WTC11 (cell line): ENCODE measurements at places on chromosomes 7 and 10. TPM values are rescaled to one million over a fixed set of nuclear protein-coding genes. Genes with fewer than 3 reads are reported as not detected.
A peak's percentile ranks its signal among the peaks of the same experiment; 100 is the strongest.

- H3K4me1 ChIP-seq: no peaks in the 10 kb centered on the region; the same call in 1 of the 2 replicates
- DNase-seq: no peak
- no peaks in the 10 kb centered on the region for H3K27me3 ChIP-seq
- no peaks in the 10 kb centered on the region for H3K36me3 ChIP-seq
- H3K27ac ChIP-seq: no peak overlapping the region
Observed at GRCh38 chr7:123539871-123540270, 5.5 kb upstream of the IQUB start.

DNA sequence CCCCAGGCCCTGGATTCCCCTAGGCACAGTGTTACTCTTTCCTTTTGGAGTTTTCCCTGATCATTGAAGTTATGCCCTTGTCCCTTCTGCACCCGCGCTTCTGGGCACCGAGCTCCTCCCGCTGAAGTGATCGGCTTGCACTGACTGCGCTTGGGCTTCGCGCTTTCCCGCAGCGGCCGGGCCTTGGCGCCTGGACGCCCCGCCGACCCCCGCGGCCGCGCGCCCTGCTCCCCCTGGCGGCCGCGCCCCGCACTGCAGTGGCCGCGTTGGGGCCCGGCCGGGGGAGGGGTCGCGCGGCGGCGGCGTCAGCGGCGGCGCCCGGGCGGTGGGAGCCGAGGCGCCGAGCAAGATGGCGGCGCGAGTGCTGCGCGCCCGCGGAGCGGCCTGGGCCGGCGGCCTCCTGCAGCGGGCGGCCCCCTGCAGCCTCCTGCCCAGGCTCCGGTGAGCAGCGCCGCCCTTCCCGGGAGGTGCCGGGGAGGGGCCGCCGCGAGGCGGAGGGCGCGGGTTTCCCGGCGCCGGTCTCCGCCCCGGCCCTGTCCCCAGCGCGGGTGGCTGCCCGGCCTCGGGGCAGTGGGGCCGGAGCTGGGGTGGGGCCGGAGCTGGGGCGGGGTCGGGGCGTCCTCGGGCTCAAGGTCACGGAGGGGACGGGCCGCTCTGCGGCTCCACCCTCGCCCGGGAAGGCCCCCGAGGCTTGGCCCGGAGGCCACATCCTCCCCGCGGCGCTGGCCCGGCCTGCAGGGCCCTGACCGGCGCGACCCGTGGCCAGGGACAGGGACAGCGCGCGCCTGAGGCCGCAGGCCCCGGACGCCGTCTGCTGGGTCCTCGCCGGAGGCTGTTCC lies at the start of gene NIPSNAP2:
NIPSNAP2 (plus strand) TSS at position 325 of the 839 bp plus-strand sequence; CDS start at position 350, 25 bp downstream.
- peak within 1 kb of the TSS; percentile 78 for H3K27ac ChIP-seq
- peaks cover 8% of the 10 kb centered on the region; the same call in 1 of the 2 replicates for H3K36me3 ChIP-seq
- H3K4me3 ChIP-seq: peak within 1 kb of the TSS; percentile 89
- peak; percentile 68 for DNase-seq
- H3K4me1 ChIP-seq: peaks cover 5% of the 10 kb centered on the region

DNA sequence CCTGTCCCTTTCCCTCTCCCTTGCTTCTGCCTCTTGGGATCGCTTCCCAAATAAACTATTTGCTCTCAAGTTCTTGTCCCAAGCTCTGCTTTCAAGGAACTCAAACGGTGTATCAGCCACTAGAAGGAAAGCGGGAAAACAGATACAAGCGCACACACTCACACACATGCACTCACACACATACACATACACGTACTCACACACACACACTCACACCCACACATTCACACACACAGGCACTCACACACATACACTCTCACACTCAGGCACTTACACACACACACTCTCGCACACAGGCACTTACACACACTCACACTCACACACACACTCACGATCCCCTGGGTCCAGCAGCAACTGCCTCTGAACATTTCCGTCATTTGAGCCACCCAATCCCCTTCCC lies 121.9 kb downstream of the RAB11FIP2 start:
- no peak overlapping the region for H3K4me3 ChIP-seq
- H3K4me1 ChIP-seq: peaks cover 27% of the 10 kb centered on the region
- no peak for DNase-seq
- no peaks in the 10 kb centered on the region for H3K27me3 ChIP-seq
- peak overlapping the region; percentile 66 for H3K27ac ChIP-seq

- H3K27ac ChIP-seq: peak overlapping the region; percentile 79
- H3K4me3 ChIP-seq: peak overlapping the region; percentile 77
- no peaks in the 10 kb centered on the region; the same call in 1 of the 2 replicates for H3K27me3 ChIP-seq
- H3K4me1 ChIP-seq: peaks cover 20% of the 10 kb centered on the region
- peak; percentile 78 for DNase-seq
Observed at GRCh38 chr10:73647211-73647874, 6.1 kb upstream of the MYOZ1 start.

DNA sequence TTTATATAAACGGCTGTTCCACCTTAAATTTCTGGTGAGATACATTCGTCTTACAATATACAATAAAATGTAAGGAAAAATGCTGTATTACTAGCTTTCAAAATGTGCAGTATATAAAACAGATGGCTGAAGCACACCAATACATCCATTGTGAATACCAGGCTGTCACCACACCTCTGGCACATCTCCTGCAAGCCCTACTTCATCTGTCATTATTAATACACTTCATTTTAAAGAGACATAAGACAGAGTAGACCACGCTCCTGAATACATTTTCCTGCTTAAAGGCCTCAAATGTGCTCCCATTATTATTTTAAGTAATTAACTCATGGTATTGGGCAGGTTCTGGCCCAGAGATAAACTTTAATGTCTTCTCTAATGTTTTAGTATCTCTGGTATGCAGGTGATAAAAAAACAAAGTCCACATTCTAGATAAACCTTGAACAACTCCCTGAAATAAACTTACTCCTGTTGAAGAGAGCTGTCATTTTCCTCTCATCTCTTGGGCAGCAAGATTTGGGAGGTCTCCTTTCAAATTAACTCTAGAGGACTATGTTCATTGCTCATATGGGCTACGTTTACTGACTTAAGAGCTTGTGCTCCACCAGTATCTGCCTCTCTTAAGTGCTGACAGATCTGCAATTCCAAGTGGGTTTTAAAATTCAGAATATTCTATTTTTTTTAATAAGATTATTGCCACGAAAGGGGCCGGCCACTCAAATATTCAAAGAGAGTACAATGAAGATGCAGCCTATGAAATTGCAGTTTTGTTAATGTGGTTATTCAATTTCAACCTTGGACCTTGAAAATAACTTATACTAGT lies 396.5 kb upstream of the SEMA3D start:
- no peaks in the 10 kb centered on the region for H3K36me3 ChIP-seq
- no peak overlapping the region for H3K27ac ChIP-seq
- no peaks in the 10 kb centered on the region for H3K4me1 ChIP-seq
- no peak overlapping the region for H3K4me3 ChIP-seq

GPR15LG gene
- total RNA-seq: not detected in 3 replicates

NKX1-2 gene
- 30.8 to 57.7 TPM (median 31.0 TPM) in 3 replicates for total RNA-seq
